ENCODE measurements at places on chromosomes 1 and 21. TPM values are rescaled to one million over a fixed set of nuclear protein-coding genes. Genes with fewer than 3 reads are reported as not detected.

RGS13 gene
- total RNA-seq = 0.44 TPM

GRCh38 chr1:66294707-66295370, 239.1 kb upstream of the SGIP1 start:
- DNase-seq = no peak
- no peaks in the 10 kb centered on the region for H3K36me3 ChIP-seq
- peaks cover under 1% of the 10 kb centered on the region for H3K4me1 ChIP-seq
- no peak overlapping the region for H3K27ac ChIP-seq

GRCh38 chr1:157960773-157961172, 32.7 kb upstream of the KIRREL1 start:
- DNase-seq = no peak
- no peaks in the 10 kb centered on the region for H3K4me1 ChIP-seq
- no peaks in the 10 kb centered on the region for H3K36me3 ChIP-seq
- no peak overlapping the region for H3K4me3 ChIP-seq

OR2T11 gene
- total RNA-seq = 1.8 TPM

PRKCZ gene
- 169 TPM for total RNA-seq

GRCh38 chr1:55741516-55741915, 526.4 kb upstream of the USP24 start:
- no peak for DNase-seq
- H3K27me3 ChIP-seq = no peaks in the 10 kb centered on the region
- H3K36me3 ChIP-seq = no peaks in the 10 kb centered on the region
- no peak overlapping the region for H3K27ac ChIP-seq
- H3K4me3 ChIP-seq = no peak overlapping the region

DNA sequence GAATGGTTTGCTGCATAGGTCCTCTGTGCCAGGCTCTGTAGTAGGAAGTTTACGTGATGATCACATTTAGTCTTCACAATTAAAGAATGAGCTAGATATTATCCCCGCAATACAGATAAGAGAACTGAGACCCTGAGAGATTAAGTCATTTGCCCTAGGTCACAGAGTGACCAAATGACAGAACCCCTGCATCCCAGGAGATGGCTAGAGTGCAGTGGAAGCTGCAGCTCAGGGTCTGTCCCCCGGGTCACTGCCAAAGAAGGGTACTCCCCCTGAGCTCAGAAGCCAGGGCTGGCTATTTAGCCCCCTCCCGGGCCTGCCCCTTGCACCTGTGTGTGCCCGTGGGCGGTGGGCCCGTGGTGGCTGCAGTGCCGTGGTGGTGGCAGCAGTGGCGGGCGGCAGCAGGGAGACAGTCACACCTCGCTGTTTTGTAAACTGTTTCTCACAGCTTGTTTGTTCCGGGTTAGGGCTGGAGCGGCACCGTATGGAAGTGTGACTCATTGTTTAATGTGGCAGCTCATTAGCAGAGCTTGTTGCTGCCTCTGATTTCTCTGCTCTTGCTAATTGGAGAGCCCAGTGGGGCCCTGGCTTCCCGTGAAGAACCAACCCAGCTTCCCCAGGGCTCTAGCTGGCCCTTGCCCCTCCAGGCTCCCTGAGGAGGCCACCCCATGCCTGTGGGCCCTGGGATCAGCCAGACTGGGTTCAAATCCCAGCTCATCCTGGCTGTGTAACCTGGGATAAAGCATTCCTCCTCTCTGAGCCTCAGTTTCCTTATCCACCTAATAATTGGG, 19.3 kb upstream of the FOXO6 start:
- H3K4me1 ChIP-seq = no peaks in the 10 kb centered on the region
- no peaks in the 10 kb centered on the region for H3K27me3 ChIP-seq
- H3K27ac ChIP-seq = no peak overlapping the region
- DNase-seq = peak; percentile 62
- H3K4me3 ChIP-seq = no peak overlapping the region

GRCh38 chr21:31946231-31946630, 73.4 kb downstream of the HUNK start:
- no peak overlapping the region for H3K4me3 ChIP-seq
- no peaks in the 10 kb centered on the region for H3K4me1 ChIP-seq
- no peak for DNase-seq

DNA sequence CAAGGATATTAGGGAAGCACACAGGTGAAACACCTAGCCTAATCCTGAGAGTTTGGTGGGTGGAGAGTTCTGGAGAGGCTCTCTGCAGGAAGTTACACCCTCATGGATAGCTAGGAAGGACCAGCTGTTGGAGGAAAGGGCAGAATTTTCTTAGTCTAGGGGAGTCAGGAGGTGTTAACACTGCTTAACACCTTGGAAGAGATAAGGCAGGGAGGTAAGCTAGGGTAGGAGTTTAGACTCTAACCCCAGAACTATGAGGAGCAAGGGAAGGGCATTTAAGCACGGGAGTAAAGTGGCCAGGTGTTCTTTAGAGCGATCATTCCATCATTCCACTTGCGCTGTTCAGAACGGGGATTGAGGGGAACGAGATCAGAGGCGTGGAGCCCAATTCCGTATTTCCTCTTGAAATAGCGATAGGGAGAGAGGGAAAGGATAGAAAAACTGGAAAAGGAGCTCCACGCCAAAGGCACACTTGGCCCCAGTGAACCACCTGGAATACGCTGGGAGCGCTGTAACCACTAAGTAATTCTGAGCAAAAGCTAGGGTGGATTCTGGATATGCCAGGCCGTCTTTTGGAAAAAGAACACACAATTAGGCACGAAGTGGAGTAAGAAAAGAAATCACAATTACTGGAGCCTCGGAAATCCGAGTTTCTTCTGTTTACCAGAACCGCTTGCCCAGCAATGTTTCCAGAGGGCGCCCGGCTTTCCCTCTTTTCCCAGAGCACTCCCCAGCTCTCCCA, 1.5 kb upstream of the GPR137B start:
- no peak for DNase-seq
- H3K4me3 ChIP-seq = no peak overlapping the region
- H3K36me3 ChIP-seq = no peaks in the 10 kb centered on the region

DNA sequence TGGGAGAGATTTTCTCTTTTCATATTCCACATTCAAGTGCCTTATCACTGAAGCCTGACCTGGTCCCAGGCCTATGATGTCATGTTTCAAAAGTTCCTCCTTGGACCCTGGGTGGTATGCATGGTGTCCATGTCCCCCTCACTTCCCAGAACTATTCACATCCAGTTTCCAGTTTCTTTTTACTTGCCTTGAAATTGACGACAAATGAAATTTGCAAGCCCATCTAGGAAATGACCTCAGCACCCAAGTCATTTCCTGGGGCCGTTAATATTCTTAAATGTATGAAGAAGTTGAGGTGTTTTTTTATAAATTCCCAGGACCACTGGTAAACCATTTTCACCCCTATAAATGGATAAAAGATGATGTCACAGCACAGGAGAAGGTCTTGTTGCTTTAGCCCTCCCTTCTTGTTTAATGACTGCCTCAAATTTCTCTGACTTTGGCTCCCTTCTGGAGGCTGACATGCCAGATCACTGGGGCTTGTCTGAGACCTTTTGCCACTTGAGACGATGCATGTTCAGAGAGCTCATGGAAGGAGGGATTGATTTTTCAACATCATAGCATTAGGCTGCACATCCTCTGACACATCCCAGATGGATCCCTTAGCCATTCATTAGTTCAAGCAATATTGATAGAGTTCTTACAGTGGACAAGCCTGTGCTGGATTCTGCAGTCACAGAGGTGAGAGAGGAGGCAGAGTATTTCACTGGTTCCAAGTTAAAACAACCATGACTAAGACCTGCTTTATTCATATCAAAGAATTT, 221.3 kb downstream of the PLPP3 start:
- H3K27ac ChIP-seq = no peak overlapping the region
- no peaks in the 10 kb centered on the region for H3K27me3 ChIP-seq
- H3K36me3 ChIP-seq = no peaks in the 10 kb centered on the region
- no peak for DNase-seq

PAQR6 gene
- total RNA-seq = 7.1 TPM

LCE3E gene
- total RNA-seq = not detected

- no peak overlapping the region for H3K4me3 ChIP-seq
- no peaks in the 10 kb centered on the region for H3K27me3 ChIP-seq
- peaks cover 18% of the 10 kb centered on the region for H3K4me1 ChIP-seq
- peak; percentile 89 for DNase-seq
- H3K27ac ChIP-seq = no peak overlapping the region
- H3K36me3 ChIP-seq = peaks cover 5% of the 10 kb centered on the region
Observed at GRCh38 chr1:1628754-1629429, 3.1 kb upstream of the MMP23B start.

- H3K27me3 ChIP-seq = no peaks in the 10 kb centered on the region
- H3K27ac ChIP-seq = no peak overlapping the region
- H3K4me3 ChIP-seq = no peak overlapping the region
- DNase-seq = no peak
- peaks cover 6% of the 10 kb centered on the region for H3K36me3 ChIP-seq
Observed at GRCh38 chr1:50570066-50570468, 146.8 kb upstream of the DMRTA2 start.

DNA sequence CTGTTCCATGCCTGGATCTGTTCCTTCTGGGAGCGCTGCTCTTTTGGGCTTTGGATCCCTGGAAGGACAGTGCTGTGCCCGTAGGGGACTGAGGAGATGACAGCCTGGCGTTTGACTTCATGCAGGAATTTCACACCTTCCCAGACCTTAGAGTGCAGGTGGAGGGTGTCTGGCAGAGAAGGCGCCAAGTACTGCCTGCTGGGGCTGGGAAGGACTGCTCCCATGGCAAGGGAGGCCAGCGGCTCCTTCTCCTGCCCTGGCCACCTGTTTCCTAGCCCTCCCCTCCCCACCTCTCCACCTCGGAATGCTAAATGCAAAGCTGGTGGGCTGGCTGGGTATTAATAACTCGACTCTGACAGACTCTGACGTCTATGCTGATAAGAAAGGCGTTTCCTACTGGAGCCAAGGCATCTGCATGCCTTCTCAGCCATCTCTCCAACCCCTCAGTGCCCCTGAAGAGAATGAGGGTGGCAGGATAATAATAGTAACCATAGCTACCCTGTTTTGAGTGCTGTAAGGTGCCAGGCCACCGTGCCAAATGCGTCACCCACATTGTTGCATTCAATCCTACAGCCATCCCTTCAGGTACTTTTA, 17.5 kb upstream of the PDIK1L start:
- peaks cover 15% of the 10 kb centered on the region for H3K4me1 ChIP-seq
- no peak overlapping the region for H3K27ac ChIP-seq
- H3K4me3 ChIP-seq = no peak overlapping the region
- no peaks in the 10 kb centered on the region for H3K27me3 ChIP-seq

UBXN10 gene
- total RNA-seq = 9.4 TPM

DNA sequence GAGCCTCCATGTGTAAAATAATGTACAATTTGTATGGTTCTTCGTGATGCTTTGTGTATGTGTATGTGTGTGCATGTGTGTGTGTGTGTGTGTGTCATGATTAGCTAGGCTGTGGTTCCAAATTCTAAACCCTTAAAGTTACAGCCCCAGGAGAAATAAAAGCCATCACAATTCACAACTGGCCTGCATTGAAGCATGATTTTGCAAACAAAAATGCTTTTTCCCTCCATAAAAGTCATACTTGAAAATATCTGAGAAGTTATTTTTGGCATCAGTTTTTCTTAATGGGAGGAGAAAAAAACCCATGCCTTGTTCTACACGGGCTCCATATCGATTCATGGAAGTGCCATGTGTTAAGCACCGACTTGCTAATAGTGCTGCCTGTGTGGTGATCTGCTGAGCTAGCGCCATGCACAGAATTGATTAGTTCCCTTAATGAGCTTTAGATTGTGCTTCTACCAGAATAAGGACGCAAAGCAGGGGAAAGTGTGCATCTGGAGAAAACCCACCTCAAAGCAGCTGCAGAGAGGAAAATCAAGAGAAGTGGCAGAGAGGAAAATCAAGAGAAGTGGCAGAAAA, 207.3 kb downstream of the DSCAM start:
- H3K27me3 ChIP-seq = no peaks in the 10 kb centered on the region
- no peak overlapping the region for H3K4me3 ChIP-seq
- no peaks in the 10 kb centered on the region for H3K4me1 ChIP-seq
- H3K27ac ChIP-seq = no peak overlapping the region

- DNase-seq = no peak
- H3K4me3 ChIP-seq = no peak overlapping the region
- no peaks in the 10 kb centered on the region for H3K36me3 ChIP-seq
Observed at GRCh38 chr1:37197411-37197810, 163.1 kb upstream of the GRIK3 start.

DNA sequence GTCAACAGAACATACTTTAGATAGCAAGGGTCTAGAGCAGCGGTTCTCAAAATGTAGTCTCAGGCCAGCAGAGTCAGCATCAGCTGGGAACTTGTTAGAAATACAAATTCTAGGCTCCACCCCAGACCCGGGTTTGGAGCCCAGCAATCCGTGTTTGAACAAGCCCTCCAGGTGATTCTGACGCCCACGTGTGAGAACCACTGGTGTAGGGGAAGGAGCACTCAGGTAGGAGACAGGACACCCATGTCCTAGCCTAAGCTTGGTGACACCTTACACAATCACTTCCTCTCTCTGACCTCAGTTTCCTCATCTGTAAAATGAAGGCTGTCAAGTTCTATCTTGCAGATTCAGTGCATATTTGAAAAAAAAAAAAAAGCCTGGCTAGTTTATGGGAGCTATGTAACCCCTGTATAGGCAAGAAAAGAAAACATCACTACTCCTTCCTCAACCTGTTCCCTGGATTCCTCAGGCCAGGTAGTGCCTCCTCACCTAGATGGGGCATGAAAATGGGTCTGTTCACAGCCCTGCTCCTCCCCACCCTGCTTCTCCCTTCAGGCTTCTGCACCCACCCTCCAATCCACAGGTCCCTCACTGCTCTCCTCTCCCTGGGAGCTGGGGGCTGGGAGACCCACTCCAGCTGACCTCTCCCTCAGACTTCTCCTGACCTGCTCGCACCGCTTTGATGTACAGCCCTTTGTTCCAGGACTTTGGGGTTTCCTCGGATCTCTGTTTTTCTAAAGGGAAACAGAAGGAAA, 7.1 kb upstream of the PHLDA3 start:
- H3K27ac ChIP-seq = no peak overlapping the region
- no peak overlapping the region for H3K4me3 ChIP-seq
- no peak for DNase-seq

DNA sequence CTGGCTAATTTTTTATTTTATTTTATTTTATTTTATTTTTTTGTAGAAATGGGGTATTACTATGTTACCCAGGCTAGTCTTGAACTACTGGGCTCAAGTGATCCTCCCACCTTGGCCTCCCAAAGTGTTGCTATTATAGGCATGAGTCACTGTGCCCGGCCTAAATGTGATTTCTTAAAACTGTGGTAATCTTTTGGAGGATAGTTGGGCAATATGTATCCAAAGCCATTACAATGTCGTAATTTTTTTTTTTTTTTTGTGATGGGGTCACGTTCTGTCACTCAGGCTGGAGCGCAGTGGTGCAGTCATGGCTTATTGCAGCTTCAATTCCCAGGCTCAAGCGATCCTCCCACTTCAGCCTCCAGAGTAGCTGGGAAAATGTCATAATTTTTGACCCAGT, 14.2 kb downstream of the ETV3L start:
- no peaks in the 10 kb centered on the region for H3K27me3 ChIP-seq
- no peak for DNase-seq
- H3K4me3 ChIP-seq = no peak overlapping the region
- H3K4me1 ChIP-seq = no peaks in the 10 kb centered on the region
